NCI-H510A (cell line): ENCODE measurements at places on chromosomes 12 and 14.
A peak's percentile ranks its signal among the peaks of the same experiment; 100 is the strongest.

DNA sequence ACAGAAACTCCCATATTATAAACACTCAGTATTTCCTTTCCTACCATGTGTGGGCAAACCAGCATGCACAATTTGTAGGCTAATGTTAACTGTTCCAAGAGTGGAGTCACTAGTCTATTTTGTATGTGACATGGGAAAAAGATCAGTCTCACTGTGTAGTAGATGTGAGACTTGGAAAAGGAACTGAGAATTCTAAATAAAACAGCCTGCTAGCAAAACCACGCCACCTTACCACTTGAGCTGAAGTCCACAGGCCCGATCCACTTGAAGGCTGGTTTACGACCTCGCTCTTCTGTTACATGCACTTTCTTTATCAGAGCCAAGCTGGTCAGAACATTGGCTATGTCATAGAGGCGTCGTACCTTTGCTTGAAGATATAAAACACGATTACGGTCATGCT lies 22.5 kb downstream of the E2F7 start:
- DNase-seq: no peak

GRCh38 chr14:26959437-26959836 lies 361.6 kb upstream of the NOVA1 start:
- no peak for DNase-seq

DNA sequence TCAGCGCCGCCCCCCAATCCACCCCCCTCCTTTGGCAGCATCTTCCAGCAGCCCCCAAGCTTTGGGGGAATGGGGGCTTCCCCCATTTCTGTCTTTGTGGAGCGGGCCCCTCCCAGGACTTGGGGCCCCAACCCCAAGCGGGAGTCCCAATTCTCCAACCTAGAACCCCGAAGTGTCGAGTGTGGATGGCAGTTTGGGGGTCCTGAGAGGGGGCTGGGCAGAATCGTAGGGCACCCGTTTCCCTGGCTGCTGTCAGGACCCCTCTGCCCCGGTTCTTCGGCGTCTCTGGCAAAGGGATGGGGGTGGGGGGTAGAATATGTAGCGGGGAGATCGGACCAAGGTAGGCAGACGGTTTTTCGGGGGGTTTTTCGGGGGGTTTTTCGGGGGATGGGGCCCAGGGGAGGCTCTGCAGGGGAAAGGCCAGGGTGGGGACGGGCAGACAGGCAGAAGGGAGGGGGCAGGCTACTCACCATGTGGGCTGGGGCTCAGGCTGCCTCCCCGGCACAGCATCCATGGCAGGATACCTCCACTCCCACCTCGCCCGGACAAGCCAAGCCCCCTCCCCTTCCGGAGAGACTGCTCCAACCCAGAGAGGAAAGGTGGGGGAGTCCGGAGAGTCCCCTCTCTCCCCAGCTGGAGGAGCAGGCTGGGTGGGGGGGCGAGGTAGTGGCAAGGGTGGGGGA lies 739 bp downstream of the JPH4 start:
- DNase-seq: no peak

DNA sequence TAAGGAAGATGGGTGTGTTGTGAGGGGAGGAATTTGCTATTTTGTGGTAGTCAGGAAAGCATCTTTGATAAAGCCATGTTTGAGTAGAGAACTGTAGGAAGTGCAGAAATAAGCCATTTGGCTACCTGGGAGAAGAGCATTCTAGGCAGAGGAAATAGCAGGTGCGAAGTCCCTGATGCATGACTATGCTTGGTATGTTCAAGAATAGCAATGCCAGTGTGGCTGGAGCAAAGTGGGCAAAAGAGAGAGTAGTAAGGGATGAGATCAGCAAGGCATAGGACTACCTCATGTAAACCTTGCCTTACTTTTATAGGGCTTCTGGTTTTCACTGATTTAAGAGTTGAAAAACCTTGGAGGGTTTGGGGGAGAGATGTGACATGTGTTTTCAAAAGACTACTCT lies 365.5 kb upstream of the GARIN6 start:
- no peak for DNase-seq

- DNase-seq: no peak
Observed at GRCh38 chr12:120404271-120404670, 33.6 kb upstream of the COX6A1 start.

DNA sequence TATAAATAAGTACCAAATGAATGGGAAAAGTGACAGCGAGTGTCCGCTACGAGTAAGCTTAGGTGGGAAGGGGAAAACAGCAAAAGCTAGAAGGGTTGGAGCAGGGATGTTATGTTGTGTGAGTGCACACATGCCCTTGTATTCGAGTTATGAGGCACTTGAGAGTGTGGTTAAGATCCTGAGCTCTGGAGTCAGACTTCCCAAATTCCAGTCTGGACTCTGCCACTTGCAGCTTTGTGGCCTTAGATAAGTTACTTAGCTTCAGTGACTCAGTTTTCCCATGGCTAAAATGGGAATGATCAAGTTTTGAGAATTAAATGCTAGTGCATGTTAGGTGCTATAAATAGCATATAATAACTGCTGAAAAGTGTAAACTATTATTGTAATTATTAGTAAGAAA lies 44.9 kb downstream of the KTN1 start:
- no peak for DNase-seq

GRCh38 chr12:22593864-22594263 lies 31.1 kb upstream of the ETNK1 start:
- no peak for DNase-seq

- DNase-seq: no peak
Observed at GRCh38 chr12:117552971-117553370, 191.5 kb upstream of the NOS1 start.

DNA sequence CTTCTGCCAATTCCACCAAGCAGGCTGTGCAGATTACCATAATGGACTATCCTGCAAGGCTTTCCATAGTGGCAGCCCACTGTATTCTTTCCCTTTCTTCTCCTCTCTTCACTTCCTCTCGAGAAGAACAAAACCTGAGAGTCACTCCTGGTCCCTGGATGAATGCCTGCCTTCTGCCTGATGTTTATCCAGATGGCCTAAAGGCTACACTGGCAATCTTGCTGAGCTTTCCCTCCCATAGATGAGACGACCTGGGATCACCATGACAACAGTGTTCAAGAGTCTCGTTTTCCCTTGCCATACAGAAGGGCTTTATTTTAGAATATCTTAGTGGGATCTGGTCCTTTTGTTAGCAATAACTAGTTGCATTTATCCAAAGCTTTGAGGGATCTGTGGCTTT lies 142.3 kb downstream of the RTN1 start:
- DNase-seq: peak; percentile 31

DNA sequence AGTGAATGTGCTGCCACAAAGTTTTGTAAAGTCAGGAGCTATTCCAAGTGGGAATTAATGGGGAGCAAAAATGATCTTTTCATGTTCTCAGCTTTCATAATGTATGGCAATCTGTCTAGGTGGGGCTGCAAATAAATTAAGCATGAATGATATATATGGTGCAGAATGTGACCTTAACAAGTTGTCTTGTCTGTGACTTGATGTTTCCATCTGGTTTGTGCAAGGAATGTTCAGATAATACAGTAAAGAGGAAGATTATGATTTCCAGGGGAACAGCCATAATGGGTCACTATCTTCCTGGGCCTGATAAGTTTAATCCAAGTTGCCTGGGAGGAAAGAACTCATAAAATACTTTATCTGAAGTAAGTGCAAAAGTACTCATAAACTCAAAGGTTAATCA lies 1815.8 kb upstream of the FLRT2 start:
- DNase-seq: no peak

DNA sequence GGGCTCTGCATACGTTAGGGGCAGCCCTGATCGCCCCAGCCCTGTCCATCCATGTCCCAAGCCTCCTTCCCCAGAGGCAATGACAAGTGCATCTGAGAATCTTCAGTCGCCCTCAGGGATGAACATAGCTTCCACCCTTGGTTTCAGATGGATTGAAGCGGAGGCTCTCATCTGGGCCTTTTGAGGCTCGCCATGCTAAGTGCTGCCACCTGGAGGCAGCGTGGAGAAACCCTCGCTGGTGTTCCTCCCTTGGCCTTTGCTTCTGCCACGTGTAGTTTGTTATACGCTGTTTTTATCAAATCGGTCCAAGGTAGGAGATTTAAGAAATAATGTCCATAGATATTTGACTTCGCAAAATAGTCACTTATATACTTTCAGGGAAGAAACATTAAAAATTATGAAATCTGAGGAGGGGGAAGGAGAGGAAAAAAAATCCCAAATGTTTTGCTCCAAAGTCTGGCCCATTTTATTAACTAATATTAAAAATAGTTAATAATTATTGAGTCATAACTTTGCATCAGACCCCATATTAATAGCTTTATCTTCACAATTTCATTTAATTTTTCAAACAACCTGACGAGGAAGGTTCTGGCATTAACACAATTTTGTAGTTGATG lies 28.8 kb upstream of the LRRC10 start:
- DNase-seq: peak; percentile 29

- no peak for DNase-seq
Observed at GRCh38 chr14:92655419-92656201, 92.8 kb downstream of the LGMN start.

- DNase-seq: peak; percentile 43
Observed at GRCh38 chr14:85531587-85532373, 1.8 kb downstream of the FLRT2 start.

DNA sequence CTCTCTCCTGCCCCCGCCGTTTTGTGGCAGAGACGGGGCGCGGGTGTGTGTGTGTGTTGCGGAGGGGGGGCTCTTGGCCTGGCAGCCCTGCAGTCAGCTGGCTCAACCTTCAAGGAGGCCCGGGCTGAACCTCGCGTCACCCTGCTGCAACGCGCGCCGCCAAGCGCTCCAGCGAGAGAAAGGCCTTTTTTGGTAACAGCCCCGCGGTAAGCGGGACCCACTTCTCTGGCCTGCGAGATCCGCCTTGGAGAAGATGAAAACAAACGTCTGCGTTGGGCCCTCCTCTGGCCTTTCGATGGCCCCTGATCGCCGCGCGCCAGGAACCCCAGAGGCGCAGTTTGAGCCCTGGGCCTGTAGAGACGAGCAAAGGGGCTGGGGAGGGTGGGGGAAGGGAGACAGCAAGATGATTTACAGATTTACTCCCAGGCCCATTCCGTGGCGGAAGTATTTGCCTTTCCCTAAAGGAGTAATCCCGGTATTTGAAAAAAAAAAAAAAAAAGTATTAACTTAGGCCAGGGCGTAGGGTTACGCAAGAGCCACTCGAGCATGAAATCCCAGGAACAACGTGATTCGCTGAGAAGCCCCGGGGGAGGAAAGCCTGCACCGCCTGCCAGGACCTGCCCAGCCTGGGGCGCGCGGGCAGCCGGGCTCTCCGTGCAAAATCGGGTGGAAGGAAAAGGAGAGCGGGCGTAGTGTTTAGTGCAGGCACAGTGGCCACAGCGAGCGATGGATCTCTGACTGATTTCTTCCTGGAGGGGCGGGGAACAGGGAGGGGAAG lies 4.5 kb upstream of the IRF2BPL start:
- DNase-seq: peak; percentile 94

GRCh38 chr12:50581226-50582184 lies 76.7 kb downstream of the DIP2B start:
- no peak for DNase-seq

DNA sequence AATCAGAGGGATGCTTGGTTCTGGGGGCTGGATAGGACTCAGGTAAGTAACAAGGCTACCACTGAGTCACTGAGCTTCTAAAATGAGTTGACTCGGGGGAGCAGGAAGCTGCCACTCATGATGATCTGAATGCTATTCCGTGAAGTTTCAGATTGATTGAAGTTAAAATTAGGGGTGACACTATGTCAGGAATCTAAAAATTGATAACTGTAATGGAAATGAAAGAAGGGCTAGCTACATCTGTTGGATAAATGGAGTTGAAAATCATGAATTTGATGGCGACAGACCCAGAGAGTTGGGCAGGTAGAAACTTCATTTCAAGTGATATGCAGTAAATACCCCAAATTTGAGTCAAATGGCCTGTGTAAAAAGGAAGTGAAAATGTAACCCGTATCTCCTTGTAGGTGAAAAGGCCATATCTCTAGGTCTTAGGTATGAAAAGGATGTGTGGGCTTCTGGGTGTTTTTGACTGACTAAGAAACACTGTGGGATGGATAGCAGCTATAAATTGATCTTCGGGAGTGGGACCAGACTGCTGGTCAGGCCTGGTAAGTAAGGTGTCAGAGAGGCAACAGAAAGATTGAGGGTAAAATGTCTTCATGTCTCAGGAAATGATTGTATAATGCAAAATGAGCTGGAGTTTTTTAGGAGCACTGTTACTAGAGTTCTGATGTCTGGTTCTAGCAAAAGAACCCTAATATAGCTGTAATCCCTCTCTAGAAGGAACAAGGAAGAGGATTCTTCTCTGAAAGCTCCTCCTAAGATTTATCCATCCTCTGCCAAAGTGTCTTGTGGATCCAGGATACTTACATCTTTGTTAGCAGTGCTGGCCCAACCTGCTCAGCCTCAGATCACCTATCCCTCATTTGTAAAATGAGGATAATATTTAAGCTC lies 57.3 kb downstream of the DAD1 start:
- DNase-seq: no peak

DNA sequence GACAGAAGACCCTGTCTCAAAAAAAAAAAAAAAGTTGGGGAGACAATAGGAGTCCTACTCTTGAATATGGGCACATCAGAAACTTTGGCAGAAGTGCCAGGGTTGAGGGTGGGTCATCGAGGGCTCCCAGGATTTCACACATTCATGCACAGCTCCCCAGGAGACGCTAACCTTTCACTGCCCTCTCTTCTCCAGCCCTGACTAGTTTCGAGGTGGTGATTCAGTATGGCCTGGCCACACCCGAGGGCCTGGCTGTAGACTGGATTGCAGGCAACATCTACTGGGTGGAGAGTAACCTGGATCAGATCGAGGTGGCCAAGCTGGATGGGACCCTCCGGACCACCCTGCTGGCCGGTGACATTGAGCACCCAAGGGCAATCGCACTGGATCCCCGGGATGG lies 29.4 kb upstream of the LRP1-AS start:
- no peak for DNase-seq

DNA sequence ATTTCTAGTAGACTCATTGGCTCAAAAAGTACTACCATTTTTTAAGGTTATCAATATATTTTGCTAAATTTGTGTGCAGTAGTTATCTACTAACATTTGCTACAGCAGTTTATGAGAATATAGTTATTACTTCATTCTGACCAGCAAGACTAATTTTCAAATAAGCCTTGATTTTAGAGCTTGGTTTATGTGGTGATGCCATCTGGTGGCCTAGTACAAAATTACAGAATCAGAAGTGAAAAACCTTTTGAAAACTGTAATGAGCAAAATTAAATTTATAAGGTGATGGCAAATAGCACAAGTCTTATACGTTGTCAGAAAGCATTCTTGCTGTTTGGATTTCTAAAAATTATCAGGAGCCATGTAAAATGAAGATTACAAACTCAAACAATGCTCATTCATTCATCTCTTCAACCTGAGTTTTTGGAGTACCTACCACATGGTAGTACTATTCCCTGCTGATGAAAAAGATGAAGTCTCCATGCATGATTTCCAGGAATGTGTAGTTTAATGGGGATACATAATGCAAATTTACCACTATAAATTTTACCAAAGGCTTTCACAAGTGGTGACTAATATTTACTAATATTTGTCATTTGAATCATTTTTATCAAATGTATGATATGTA lies 51.0 kb downstream of the MAGOHB start:
- no peak for DNase-seq

GRCh38 chr14:79011091-79011919 lies 841.1 kb downstream of the NRXN3 start:
- DNase-seq: peak; percentile 34
